ENCODE measurements at places on chromosomes 7 and 10.

DNA sequence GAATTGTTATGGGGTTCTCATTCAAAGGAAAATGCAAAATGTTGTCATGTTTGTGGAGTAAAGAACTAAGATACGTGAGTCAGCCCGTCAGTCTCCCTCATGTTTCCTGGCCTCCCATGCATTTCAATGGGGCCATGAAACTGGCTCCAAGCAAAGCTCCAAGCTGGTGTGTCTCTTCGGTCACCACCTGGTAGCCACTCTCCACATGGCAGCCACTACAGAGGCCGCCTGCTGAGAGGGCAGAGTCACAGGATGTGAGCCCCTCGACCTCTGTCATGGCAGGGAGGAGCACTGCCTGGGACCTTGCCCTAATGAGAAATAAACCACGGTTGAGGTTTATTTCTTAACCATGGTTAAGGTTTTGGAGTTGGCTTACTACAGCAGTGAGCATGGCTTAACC lies 62.6 kb downstream of the AOC1 start:
- DNase-seq = no peak

- DNase-seq = no peak
These were observed 25.4 kb downstream of the BTBD16 start for GRCh38 chr10:122296363-122297120.

DNA sequence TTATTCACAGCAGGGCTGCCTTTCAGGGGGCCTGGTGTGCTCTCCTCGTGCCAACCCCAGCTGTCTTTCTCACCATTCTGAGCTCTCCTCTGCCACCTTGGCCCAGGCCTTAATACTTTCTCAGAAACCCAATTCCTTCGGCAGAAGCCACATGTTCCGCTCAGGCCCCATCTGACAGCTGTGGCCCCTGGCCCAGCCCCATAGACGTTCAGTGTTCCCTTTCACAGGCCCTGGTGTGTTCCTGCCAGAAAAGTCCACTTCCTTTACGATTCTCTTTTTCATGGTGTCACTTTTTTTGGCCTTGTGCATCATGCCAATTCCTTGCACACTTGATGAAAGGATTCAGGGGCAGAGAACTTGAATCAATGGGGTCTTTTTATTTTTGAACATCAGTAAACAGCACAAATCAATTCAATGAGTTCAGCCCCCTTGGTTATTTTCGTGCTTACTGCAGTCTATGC lies 15.9 kb upstream of the GPNMB start:
- DNase-seq = no peak

GRCh38 chr10:64959116-64959515 lies 1437.9 kb downstream of the REEP3 start:
- DNase-seq = no peak

Data from activated T-helper 1 cell treated with anti-CD3 and anti-CD28 coated beads, Interleukin-2, amount 50 U/mL, for 16 hours (primary cell).